ENCODE measurements at places on chromosomes 4 and X.

DNA sequence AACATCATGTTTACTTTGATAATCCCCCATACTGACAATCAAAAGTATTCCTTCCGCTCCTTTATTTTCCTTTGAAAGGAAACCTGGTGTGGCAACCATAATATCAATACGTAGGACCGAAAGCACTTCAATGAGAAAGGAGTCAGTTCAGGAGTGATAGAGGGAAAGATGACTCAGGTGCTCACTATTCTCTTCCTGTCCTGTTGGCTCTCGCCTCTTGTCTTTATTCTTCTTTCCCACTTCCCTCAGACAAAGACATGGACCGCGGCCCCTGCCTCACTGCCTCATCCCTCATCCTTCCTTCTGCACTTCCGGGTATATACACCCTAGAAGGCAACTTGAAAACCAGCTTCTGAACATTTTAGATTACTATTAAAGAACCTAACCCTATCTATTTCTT lies 49.8 kb upstream of the TNIP3 start:
- DNase-seq: no peak

- DNase-seq: no peak
These were observed 995.7 kb upstream of the PRKX start for GRCh38 chrX:4708970-4709760.

GRCh38 chr4:162700358-162700757 lies 466.3 kb downstream of the NAF1 start:
- no peak for DNase-seq

DNA sequence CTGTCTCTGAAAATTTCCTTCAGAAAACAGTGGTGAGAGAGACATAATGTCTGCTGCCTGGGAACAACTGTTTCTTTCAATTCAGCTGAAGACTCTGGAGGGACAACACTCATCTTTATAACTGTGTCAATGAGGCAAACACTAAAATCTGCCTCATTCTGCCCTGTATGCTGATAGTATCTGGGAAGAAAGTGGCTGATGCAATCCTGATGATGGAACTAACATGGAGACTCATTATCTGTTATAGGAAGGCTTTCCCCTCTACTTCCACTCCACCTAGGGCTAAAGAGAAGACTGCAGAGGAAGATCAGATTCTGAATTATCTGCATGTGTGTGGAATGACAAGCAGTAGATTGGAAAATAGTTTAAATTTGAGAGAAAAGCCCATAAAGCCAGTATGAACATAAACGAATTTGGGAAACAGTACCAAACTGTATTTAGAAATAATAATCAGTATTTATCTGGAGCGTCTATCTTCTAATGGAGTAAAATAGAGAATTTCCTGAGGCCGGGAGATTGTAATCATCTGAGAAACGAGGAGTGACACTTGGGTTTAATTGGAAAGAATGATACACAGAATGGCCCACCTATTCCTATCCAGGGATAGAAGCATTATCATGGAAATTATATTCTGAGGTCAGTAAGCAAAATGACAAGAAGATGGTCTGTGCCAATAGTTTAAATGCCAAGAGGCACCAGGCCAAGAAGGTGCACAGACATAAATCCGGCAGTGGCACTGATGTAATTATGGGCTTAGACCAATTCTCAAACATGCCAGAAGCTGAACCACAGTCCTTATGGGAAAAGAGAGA lies 85.4 kb downstream of the SHISA3 start:
- no peak for DNase-seq

DNA sequence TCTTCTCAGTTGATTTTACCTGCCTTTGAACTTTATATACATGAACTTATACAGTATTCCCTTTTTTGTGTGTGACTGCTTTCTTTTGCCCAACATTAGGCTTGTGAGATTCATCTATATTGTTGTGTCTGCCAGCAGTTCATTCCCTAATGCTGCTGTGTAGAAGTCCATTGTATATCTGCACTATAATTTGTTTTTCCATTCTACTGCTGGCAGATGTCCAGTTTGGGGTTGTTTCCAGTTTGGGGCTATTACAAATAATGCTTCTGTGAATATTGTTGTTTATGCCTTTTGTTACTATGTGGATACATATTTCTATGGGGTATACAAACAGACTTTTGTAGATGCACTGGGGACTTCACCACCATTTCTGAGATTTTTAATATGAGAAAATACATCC lies 268.4 kb downstream of the DCTD start:
- no peak for DNase-seq

- no peak for DNase-seq
These were observed 399.9 kb upstream of the CNKSR2 start for GRCh38 chrX:20974326-20974725.

DNA sequence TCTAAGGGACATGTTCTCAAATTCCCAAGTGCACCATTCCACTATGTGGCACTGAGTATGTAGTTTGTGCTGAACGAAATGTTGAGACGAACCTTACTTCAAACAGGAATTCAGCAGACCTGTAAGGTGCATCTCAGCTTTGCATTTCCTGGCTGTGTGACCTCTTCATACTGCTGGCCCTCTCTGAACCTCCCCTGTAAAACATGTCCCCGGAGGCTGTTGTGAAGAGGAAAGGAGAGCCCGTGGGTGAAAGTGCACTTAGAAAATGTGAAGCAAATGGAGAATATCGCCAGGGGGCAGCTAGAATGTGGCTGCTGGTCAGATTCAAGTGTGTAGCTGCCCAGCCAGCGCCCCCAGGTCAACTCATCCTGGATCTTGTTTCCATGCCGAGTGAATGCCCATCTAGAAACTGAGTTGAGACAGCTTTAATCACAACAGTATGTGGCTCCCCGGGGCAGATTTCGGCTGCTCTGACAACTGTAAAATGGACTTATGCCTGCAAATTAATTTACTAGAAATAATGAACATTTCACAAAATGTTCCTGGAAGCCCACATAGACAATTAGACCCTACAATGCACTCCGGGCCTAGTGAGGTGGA lies 263.3 kb downstream of the EVC2 start:
- no peak for DNase-seq

GRCh38 chrX:27254656-27255055 lies 208.5 kb downstream of the PPP4R3C start:
- DNase-seq: no peak

DNA sequence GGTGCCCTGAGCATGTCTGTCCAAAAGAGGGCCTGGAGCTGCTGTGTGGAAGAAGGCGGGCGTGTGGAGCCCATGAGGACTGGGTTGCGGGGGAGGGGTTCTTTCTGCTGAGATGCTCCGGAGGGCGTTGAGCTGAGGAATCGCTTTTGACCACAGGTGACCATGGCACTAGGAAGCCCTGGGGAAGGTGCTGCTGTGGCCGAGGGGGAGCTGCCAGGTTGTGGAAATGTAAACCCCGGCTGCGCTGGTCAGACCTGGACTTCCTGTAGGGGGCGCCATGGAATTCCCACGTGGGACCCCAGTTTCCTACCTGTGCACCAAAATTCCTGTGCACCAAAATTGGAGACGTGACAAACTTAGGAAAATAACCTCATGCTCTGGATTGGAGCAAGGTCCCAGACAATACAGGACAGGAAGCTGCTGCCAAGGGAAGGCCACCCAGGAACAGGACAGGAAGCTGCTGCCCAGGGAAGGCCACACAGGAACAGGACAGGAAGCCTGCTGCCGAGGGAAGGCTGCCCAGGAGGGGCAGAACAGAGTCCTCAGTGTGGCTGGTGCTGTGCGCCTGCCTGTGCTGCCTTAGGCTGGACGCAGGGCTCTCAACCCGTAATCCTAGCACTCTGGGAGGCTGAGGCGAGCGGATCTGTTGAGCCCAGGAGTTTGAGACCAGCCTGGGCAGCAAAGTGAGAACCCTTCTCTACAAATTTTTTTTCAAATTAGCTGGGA lies 28.4 kb upstream of the UVSSA start:
- DNase-seq: no peak
